Activated naive CD4-positive, alpha-beta T cell treated with anti-CD3 and anti-CD28 coated beads, Interleukin-2, amount 50 U/mL, for 16 hours (primary cell): ENCODE measurements at places on chromosomes 5 and 9.
A peak's percentile ranks its signal among the peaks of the same experiment; 100 is the strongest.

DNA sequence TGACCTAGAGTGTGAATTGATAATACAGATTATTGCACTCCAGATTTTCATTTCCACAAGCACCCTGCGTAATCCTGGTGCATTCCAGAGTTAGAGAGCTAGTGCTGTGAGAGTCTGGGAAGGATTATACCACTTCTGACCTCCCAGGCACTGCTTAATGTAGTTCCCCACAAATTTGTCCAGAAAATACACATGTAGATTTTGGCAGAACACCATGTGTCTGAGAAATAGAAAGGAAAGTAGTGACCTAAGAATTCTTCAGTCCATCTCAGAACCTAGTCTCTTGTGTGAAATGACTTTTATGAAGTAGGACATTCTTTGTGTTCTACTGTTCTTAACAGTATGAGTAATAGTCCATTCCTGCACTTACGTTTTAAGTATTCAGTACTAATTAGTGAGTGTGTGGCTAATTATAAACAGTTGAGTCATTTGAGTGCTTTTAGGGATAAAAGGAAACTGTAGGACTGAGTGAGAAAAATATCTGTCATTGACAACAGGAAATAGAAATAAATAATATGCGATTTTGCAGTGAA is 27.8 kb upstream of the PTPDC1 start:
- DNase-seq, result no peak

- no peak for DNase-seq
These were observed 56.9 kb upstream of the SARDH start for GRCh38 chr9:133795049-133795448.

DNA sequence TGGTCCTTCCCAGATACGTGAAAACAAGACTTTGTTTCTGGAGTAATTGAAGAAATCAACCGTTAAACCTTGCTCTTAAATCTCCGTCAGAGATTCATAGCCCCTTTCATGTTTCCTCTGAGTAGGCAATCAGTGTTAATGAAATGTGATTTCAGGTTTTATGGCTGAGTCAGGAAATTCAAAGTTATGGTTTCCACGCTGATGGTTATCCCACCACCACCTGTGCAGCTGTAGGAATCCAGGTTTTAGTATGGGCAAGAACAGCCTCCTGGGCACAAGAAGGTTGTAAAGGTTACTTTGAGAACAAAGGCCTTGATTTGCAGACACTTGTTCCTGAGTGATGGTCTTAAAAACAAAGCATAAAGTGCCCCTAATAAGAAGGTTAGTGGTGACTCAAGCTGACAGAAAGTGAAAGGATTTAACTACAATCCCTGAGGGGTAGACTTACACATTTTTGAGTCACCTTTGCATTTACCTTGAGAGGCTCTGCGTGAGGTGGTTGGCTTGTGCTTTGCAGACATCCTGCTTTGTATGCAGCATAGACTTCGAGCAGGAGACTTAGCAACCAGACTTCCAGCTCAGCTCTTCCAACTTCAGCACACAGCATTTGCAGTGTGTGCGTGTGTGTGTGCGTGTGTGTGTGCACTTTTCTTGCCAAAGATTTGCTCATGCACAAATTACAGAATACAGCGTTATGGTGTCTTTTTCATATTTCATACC is 159.6 kb downstream of the TLE4 start:
- no peak for DNase-seq

- peak; percentile 36 for DNase-seq
These were observed 1.2 kb downstream of the ST8SIA4 start for GRCh38 chr5:100901821-100902341.

- DNase-seq, result no peak
These were observed 479.4 kb downstream of the DMAC1 start for GRCh38 chr9:7320139-7320538.

DNA sequence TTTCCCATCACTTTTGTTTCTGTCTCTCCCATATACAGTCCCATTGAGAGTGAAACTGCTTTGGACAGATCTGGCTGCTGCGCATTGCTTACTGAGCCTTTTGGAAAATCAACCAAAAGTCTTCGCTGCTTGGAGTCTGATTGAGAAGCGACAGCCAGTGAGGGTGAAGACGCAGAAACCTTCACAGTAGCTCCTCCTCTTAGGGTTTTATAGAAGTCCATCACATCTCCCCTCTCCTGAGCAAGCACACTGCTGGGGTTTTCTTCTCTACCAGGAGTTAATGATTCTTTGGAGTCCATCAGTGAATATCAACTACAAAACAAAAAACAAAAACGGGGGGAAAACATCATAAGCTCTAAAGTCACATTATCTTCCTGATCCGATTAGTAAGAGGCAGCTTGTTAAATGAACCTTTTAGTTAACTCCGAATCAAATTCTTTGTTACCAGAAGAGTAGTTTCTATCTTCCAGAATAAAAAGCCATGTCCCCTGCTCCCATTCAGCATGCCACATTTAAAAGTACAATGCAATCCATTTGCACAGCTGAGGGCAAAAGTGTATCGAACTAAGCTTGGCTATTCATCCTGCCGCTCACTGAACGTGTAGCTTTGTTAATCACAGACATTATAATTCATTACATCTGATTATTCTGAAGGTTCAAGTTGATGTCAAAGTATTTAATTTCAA is 2.8 kb downstream of the NR3C1 start:
- DNase-seq, result no peak

DNA sequence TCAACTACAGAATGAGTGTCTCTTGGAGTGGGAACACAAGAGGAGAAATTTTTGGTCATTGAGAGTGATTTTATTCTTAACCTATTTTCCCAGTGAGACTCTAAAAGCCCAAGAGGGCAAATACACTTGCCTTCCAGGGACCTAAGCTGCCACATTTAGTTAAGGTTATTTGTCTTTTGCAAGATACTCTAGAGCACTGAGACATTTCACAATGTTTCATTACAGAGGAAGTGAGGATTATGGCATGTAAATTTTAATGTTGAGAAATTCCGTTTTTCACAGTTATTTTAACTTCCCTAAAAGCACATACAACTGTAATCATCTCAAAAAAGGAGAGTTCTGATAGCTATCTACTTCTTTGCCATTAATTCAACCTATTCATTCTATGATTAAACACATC is 38.7 kb upstream of the RAB3C start:
- DNase-seq, result no peak

GRCh38 chr5:109003928-109004327 is 256.2 kb downstream of the FER start:
- no peak for DNase-seq

DNA sequence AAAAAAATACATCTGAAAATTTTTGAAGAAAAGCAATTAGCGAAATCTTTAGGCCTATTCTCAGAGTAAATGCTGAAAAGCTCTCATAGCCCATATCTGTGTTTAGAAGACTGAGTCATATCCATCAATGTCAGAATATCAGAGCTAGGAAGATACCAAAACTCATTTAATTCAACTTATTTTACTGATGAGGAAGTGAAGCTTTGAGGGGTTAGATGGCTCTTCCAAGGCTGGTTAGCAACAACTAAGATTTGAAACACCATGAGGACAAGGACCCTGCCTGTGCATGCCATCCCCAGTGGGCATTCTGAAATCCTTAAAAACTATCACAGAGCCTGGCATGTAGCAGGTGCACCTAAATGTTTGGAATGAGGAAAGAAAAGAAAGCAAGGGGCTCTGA is 2.5 kb downstream of the FREM1 start:
- no peak for DNase-seq

- DNase-seq, result no peak
These were observed 115.0 kb upstream of the HAND1 start for GRCh38 chr5:154593071-154593470.

DNA sequence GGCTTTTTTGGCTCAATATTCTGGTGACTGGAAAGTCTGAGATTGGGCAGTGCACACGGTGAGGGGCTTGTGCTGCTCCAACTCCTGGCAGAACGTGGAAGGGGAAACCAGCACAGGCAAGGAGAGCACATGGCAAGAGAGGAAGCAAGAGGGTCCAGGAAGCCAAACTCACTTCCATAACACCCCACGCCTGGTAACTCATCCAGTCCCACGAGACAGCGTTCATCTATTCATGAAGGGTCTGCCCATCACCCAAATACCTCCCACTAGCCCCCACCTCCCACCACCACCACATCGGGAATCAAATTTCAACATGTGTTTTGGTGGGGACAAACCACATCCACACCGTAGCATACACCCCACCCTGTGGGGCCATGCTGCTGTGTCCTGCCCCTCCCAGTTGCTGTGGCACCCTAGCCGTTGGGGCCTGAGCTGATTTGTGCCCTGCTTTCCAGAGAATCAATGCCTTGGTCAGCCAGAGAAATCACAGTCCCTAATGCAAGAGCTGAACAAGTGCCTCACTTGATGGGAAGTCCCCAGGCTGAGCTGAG is 27.3 kb downstream of the PROP1 start:
- no peak for DNase-seq

DNA sequence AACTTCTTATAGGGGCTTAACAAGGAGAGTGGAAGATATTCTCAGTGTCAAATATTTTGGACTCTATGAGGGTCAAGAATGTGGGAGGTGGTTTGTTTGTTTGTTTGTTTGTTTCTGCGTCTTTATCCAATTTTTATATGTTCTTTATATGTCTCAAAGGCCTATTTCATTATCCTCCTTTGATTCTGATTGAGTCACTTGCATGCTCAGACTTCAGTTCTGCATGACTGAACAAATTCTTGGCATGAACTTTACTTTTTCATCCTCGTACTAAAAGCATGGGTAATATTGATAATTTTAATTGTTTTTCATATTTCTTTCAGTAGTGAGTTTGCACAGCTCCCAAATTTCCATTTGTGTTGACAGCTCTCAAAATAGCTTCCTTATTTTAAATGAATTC is 19.2 kb upstream of the ERBIN start:
- DNase-seq, result no peak

GRCh38 chr9:4801156-4801555 is 8.4 kb downstream of the RCL1 start:
- no peak for DNase-seq

DNA sequence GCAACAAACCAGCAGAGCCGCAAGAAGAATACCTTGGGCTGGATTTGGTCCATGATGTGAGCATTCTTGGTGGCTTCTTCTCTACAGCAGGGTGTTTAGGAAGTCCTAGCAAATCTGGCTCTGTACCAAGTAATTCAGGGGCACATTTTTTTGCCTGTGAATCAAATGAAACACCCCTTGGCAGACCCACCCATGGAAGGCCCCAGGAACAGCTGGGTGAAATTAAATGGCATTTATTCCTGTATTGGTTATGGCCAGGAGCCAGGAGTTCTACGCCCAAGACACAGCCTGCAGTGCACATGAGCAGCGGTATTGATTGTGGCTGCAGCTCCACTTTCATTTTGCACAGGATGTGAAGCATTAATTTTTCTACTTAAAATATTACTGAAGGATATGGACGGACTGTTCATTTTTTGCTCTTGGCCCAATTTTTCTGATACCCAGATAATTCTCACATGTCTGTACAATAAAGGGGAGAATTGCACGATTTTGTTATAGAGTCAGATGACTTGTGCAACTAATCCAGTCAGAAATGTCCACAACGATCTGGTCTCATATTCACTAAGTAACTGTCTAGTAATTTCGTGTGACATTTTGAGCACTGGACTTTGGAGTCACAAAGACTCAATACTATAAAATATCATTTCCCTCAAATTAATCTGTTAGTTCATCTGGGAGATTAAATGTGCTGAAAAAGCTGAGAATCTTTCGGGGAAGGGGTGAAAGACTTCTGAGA is 120.7 kb upstream of the APC start:
- no peak for DNase-seq

GRCh38 chr5:73344835-73345234 is 103.7 kb downstream of the FOXD1 start:
- no peak for DNase-seq

- no peak for DNase-seq
These were observed 53.3 kb downstream of the MCCC2 start for GRCh38 chr5:71640408-71640807.

GRCh38 chr5:123858938-123859337 is 347.0 kb downstream of the CSNK1G3 start:
- no peak for DNase-seq

GRCh38 chr9:128629136-128629535 is 27.5 kb downstream of the DYNC2I2 start:
- no peak for DNase-seq

- DNase-seq, result no peak
These were observed 255.7 kb upstream of the TNC start for GRCh38 chr9:115373710-115374045.

GRCh38 chr5:68041293-68041692 is 174.3 kb upstream of the PIK3R1 start:
- DNase-seq, result no peak

- no peak for DNase-seq
These were observed 39.9 kb downstream of the PAX5 start for GRCh38 chr9:36993933-36994764.

GRCh38 chr5:131541762-131542161 is 93.3 kb downstream of the RAPGEF6 start:
- DNase-seq, result no peak

GRCh38 chr9:36584620-36585460 is 12.1 kb downstream of the MELK start:
- DNase-seq, result no peak

DNA sequence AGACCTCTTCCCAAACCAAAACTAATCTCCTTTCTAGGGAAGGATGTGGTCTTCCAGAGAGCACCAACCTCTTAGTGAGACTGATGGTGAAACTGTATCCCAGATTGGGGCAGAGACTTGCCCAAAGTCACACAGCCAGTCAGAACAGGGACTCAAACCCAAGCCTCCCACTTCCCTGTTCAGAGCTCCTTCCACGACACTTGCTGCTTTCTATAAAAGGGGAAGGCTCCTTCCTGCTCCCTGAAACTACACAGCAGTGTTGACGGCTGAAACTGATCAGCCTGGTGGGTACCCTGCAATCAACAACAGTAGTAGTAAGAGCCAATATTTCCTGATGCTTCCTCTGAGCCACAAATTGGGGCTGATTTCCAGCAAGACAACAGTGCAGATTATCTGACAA is 1.5 kb downstream of the TOR2A start:
- DNase-seq, result no peak

DNA sequence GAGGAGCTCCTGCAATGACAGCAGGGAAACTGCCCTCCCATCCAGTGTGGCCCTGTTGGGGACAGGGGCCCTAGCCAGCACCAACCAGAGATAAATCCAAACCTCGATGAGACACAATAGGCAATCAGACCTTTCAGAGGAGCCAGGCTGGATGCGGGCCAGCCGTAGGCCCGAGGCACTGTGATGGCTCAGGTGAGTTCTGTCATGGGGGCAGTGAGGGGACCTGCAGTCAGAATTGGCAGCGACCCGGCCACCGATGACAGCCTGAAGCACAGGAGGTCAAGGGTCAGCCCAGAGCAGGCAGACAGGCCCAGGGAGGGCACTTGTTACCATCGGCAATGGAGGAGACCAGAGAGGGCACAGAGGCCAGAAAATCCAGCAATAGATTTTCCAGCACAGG is 90.8 kb downstream of the FRMD3 start:
- no peak for DNase-seq

- DNase-seq, result no peak
These were observed 9.3 kb upstream of the DOLPP1 start for GRCh38 chr9:129071526-129072126.
